ENCODE measurements at places on chromosomes 13 and 19. TPM values are rescaled to one million over a fixed set of nuclear protein-coding genes. Genes with fewer than 3 reads are reported as not detected.

Gene CLASRP
- total RNA-seq: 105 TPM

- H3K27ac ChIP-seq: no peak overlapping the region
- H3K36me3 ChIP-seq: no peaks in the 10 kb centered on the region
- no peaks in the 10 kb centered on the region for H3K27me3 ChIP-seq
Measured at GRCh38 chr13:71871844-71872243, 4.8 kb upstream of the DACH1 start.

DNA sequence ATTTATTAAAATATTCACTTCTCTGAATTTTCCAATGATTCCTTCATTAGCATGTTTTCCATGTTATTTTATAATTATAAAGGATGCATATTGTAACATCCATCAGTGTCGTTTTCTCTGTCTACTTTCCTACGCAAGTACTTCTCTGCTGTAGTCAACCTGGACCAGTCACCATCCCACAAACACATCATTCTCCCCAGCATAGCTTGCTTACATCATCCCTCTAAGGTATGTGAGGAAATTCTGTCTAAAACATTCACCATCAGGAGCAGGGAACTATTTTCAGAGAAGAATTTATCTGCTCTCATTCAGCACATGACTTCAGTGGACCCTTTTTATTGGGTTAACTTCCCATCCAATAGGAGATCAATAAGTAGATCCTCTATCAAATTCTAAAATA lies 806.1 kb upstream of the ARGLU1 start:
- no peaks in the 10 kb centered on the region for H3K27me3 ChIP-seq
- no peak overlapping the region for H3K27ac ChIP-seq
- H3K4me1 ChIP-seq: no peaks in the 10 kb centered on the region
- no peak overlapping the region for H3K4me3 ChIP-seq

Gene ITGBL1
- total RNA-seq: 110 TPM

DNA sequence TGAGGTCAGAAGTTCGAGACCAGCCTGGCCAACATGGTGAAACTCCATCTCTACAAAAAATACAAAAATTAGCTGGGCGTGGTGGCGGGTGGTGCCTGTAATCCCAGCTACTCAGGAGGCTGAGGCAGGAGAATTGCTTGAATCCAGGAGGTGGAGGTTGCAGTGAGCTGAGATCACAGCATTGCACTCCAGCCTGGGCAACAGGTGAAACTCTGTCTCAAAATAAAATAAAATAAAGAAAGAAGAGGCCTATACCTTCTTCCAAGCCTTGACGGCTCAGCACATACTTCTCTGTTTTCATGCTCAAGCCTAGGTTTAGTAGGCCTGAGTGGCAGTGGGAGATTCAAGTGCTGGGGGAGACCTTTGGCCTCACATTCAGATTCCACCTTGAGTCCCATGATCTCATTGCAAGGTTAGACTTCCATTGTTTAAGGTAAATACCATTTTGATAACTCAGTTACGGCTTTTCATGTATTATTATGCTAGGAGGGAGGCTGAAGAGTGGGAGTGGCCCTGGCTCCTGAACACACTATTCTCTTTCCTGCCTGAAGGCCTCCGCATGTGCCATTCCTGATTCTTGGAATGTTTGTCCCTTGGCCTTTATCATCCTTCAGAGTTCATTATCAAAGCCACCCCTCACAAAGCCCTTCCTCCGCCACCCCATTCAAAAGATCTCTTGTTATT lies 1.6 kb upstream of the SPINT2 start:
- H3K27me3 ChIP-seq: no peaks in the 10 kb centered on the region
- no peak overlapping the region for H3K4me3 ChIP-seq
- DNase-seq: no peak
- H3K36me3 ChIP-seq: no peaks in the 10 kb centered on the region
- no peaks in the 10 kb centered on the region for H3K4me1 ChIP-seq

- H3K27ac ChIP-seq: no peak overlapping the region
- no peaks in the 10 kb centered on the region for H3K36me3 ChIP-seq
- H3K4me1 ChIP-seq: no peaks in the 10 kb centered on the region
- DNase-seq: no peak
- no peak overlapping the region for H3K4me3 ChIP-seq
- H3K27me3 ChIP-seq: no peaks in the 10 kb centered on the region
Measured at GRCh38 chr13:72208112-72208645, 341.2 kb upstream of the DACH1 start.

- no peaks in the 10 kb centered on the region for H3K4me1 ChIP-seq
- no peak overlapping the region for H3K4me3 ChIP-seq
- H3K27me3 ChIP-seq: no peaks in the 10 kb centered on the region
- peaks cover 5% of the 10 kb centered on the region for H3K36me3 ChIP-seq
- no peak overlapping the region for H3K27ac ChIP-seq
Measured at GRCh38 chr13:19981685-19982238, 23.2 kb downstream of the ZMYM2 start.

DNA sequence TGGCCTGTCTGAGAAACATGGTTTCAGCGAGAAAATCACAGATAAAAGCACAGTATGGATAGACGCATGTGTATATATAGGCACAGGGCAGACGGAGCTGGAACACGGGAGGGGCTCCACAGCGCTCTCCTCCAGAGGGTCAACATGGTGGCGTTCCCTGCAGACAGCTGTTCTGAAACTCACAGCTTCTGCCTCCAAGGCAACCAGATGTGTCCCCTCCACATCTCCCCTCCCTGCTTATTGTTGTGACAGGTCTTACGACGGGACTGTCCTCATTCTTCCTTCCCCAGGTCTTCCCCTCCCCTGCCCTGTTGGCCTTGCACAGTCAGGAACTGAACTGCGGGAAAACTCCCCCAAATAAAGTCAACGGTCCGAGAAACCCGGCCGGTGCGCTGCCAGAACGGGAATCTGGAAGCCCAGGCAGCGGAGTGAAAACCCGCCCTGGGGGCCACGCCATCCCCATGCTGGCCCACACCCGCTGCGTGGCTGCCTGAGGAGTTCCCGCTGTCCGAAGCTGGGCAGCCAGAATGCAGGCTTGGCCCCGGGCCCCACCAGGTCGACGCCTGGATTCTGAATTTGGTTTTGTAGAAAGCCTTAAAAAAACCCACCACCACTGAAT lies 2.6 kb upstream of the TIMM13 start:
- no peak for DNase-seq
- no peaks in the 10 kb centered on the region for H3K36me3 ChIP-seq

- no peak for DNase-seq
- H3K4me1 ChIP-seq: no peaks in the 10 kb centered on the region
Measured at GRCh38 chr19:19371059-19371458, 34.4 kb upstream of the GATAD2A start.

Gene GPR183
- total RNA-seq: 18.7 TPM

- peaks cover 7% of the 10 kb centered on the region for H3K4me1 ChIP-seq
- H3K4me3 ChIP-seq: no peak overlapping the region
- no peaks in the 10 kb centered on the region for H3K36me3 ChIP-seq
- no peak for DNase-seq
- no peaks in the 10 kb centered on the region for H3K27me3 ChIP-seq
Measured at GRCh38 chr19:38686530-38686888, 39.1 kb downstream of the ACTN4 start.

- DNase-seq: no peak
- no peaks in the 10 kb centered on the region for H3K27me3 ChIP-seq
- no peaks in the 10 kb centered on the region for H3K4me1 ChIP-seq
- no peak overlapping the region for H3K4me3 ChIP-seq
- H3K27ac ChIP-seq: no peak overlapping the region
Measured at GRCh38 chr19:49422407-49423070, 702 bp downstream of the PTH2 start.

DNA sequence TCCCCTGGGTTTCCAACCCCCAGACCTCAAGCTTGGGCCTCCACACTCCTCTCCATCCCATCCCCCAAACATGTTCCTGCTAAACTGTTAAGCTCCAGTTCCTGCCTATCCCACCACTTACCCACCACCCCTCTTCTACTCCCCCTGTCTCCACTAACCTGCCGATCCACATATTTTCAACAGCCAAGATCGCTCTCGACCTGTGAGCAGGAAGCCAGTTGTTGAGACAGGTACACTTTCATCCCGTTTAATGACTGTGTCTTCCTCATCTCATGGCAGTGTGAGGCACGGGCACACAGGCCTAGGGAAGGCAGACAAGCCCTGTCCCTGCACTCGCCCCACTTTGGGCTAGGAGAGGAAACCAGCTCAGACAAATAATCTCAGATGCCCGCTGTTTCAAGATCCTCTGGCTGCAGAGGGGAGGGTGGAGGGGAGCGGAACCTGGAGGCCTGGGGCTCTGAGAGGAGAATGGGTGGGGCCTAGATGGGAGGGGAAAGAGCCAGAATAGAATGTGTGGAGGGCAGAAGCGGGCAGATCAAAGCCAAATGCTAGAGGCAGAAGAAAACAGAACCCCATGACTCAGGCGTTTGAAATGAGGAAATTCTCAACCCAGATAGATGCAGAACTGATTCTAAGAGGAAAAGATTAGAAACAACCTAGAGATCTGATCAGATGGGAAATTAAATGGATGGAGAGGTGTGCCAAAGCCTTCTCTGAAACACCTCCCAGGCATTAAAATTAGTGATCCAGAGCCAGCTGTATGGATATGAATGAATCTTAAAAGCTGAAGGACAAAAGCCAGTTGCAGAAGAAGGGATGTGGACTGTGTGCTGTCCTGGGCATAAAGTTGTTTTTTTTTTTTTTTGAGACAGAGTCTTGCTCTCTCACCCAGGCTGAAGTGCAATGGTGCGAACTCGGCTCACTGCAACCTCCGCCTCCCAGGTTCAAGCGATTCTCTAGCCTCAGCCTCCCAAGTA lies 16.9 kb upstream of the CYP2S1 start:
- H3K36me3 ChIP-seq: no peaks in the 10 kb centered on the region
- no peaks in the 10 kb centered on the region for H3K27me3 ChIP-seq
- H3K27ac ChIP-seq: no peak overlapping the region
- DNase-seq: peak; percentile 81
- H3K4me1 ChIP-seq: no peaks in the 10 kb centered on the region
- H3K4me3 ChIP-seq: no peak overlapping the region

Gene RAB20
- 22.4 TPM for total RNA-seq

- H3K4me1 ChIP-seq: no peaks in the 10 kb centered on the region
- no peaks in the 10 kb centered on the region for H3K36me3 ChIP-seq
- DNase-seq: no peak
- no peak overlapping the region for H3K4me3 ChIP-seq
Measured at GRCh38 chr13:67946131-67946530, 716.0 kb upstream of the PCDH9 start.

DNA sequence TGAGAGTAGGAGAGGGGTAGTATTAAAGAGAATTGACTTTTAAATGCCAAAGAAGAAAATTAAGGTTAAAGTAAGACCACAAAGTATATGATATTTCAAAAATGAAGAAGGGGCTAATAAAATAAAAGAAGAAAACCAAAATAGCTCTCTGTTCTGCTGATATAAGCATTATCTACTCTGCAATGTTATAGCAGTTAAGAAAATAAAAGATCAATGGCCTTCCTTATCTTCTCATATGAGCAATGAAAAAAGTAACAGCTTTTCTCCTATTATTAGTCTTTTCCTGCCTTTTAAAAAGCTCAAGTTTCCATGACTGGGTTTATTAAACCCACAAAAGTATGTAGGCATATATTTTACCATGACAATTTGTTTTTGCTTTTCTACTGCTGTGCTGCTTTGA lies 126.4 kb downstream of the TBC1D4 start:
- no peak overlapping the region for H3K27ac ChIP-seq
- no peaks in the 10 kb centered on the region for H3K27me3 ChIP-seq
- peaks cover 2% of the 10 kb centered on the region for H3K36me3 ChIP-seq
- DNase-seq: no peak
- no peaks in the 10 kb centered on the region for H3K4me1 ChIP-seq

- no peak overlapping the region for H3K27ac ChIP-seq
- no peaks in the 10 kb centered on the region for H3K27me3 ChIP-seq
- no peaks in the 10 kb centered on the region for H3K4me1 ChIP-seq
- H3K4me3 ChIP-seq: no peak overlapping the region
- DNase-seq: no peak
Measured at GRCh38 chr19:10670876-10671804, 17.0 kb downstream of the ILF3 start.

Gene PCDH20
- total RNA-seq: 30.1 TPM

GRCh38 chr13:78045916-78046315 lies 127.3 kb upstream of the EDNRB start:
- H3K27ac ChIP-seq: no peak overlapping the region
- H3K36me3 ChIP-seq: no peaks in the 10 kb centered on the region
- H3K4me1 ChIP-seq: no peaks in the 10 kb centered on the region
- DNase-seq: no peak

DNA sequence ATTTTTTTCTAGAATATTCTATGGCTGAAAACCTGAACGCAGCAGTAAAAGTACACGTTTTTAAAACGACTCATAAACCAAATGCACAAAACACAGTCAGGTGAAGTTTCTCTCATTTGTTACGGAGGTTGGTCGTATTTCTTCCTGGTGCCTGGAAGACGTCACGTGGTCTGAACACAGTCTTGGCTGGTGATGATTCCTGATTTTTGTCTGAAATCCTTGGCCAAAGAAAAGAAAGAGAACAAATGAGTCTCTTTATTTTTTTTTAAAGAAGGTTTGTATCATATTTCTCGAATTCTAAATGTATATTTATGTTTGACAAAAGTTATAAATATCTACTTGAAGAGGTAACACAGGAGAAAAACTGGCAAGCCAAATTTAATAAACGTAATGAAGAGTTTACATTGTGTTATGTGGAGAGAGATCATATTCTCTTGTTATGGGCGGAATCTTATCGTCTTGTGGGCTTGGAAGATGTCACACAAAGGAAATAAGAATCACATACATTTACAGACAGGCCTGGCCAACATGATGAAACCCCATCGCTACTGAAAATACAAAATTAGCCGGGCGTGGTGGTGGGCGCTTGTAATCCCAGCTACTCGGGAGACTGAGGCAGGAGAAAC lies 10.0 kb upstream of the PNMA8A start:
- no peaks in the 10 kb centered on the region for H3K36me3 ChIP-seq
- peak overlapping the region; percentile 79 for H3K27ac ChIP-seq
- no peaks in the 10 kb centered on the region for H3K27me3 ChIP-seq
- no peak overlapping the region for H3K4me3 ChIP-seq
- H3K4me1 ChIP-seq: no peaks in the 10 kb centered on the region

DNA sequence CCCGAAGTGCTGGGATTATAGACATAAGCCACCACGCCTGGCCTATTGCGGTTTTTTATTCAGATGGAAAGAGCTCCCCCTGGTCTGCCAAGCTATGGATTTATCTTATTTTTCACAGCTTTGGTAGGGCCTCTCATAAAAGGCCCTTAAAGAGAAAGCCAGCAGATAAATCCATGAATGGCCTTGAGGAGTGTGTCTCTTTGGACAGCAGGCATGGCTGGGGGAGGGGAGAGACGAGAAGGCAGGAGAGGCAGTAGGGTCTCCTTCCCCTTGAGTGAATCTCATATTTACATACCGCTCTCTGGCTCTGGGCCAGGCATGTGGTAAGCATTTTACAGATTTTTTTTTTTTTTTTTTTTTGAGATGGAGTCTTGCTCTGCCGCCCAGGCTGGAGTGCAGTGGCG lies 25.2 kb downstream of the MARK4 start:
- H3K4me1 ChIP-seq: no peaks in the 10 kb centered on the region
- no peak for DNase-seq
- H3K36me3 ChIP-seq: peaks cover 7% of the 10 kb centered on the region
- H3K27ac ChIP-seq: no peak overlapping the region
- no peak overlapping the region for H3K4me3 ChIP-seq

GRCh38 chr19:53910170-53910518 lies 1.1 kb downstream of the CACNG7 start:
- H3K27ac ChIP-seq: no peak overlapping the region
- no peak overlapping the region for H3K4me3 ChIP-seq
- no peaks in the 10 kb centered on the region for H3K4me1 ChIP-seq
- H3K27me3 ChIP-seq: no peaks in the 10 kb centered on the region
- no peak for DNase-seq
- no peaks in the 10 kb centered on the region for H3K36me3 ChIP-seq
